ENCODE measurements at places on chromosomes 2 and 18.

- DNase-seq: peak; percentile 3
These were observed 146.2 kb downstream of the LDLRAD4 start for GRCh38 chr18:13364721-13365205.

DNA sequence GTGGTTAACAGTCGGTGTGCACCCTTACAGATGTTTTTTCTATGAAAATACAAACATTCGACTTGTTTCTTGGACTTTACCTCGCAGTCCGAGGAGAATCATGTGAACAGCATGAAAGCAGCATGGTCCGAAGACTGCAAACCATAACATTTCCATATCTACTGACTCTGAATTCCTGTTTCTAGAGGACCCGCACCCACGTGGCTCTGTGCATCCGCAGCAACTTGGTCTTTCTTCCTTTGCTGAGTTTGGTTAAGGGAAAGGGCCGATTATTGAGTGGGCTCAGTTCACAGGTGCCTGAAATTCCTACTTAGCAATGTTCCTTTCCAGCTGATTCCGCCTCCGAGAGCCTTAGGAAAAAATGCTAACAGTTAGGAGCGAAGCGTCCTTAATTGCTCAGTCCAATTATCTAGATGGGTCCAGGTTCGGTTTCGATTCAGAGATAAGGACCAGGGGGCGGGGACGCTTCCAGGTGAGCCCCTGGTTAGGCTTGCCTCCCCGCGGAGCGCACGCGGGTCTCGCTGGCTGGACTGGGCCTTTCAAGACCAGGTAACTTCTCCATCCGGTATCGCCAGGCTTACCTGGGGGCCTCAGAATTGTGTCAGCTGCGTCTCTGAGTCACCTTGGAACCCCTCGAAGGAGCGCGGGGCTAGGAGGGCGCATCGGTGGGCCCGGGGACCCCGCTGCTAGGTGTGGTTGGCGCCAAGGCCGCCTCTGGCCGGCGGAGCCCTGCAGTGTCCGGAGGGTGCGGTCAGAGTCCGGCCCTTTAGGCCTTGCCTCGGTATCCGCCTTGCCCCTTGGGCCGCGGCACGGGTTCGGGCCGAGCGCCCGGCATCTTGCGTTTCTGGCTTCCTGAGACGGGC is 1.1 kb upstream of the B3GNT2 start:
- no peak for DNase-seq

DNA sequence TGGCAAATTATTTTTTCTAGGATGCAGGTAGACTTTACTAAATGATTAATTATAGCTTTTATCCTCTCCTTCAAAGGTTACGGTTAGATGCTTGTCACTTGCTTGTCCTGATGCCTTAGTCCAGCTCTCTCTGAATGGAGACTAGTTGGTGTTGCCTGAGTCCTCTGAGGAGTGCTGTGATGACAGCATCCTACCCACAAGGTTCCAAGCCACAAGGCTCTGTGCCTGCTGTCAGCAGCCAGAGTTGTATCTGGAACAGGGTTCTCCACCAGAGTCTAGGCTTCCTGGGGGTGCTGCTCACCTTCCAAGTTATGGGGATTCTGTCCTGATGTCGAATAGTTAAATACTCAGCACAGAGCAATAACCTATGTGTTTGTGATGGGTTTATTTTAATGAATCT is 125.7 kb downstream of the GALNT1 start:
- DNase-seq: no peak

DNA sequence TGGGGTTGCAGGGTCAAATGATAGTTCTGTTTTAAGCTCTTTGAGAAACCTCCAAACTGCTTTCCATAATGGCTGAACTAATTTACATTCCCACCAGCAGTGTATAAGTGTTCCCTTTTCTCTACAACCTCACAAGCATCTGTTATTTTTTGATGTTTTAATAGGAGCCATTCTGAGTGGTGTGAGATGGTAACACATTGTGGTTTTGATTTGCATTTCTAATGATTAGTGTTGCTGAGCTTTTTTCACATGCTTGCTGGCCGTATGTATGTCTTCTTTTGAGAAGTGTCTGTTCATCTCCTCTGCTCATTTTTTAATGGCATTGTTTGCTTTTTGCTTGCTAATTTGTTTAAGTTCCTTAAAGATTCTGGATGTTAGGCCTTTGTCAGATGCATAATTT is 107.7 kb downstream of the PDE11A start:
- DNase-seq: no peak

- DNase-seq: no peak
These were observed 79.7 kb upstream of the TRIB2 start for GRCh38 chr2:12636837-12637581.

DNA sequence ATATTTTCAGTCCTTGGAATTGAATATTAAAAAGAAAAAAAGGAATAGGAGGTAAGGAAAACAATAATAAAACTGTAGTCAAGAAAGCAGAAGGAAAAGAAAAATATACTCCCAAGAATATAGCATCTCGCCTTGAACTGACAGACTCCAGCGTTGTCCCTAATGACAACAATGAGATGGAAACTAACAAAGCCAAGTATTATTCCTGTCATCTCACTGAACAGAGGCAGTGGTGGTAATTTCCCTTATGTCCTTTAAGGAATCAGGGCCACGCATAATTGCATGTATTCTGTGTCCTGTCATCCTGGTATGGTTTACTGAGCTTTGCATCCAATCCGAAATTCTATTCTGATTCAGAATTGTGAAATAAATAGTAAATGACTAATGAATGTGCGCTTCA is 158.9 kb downstream of the LRRTM4 start:
- DNase-seq: no peak

GRCh38 chr2:121427187-121427689 is 103.4 kb upstream of the RNU4ATAC start:
- DNase-seq: no peak

DNA sequence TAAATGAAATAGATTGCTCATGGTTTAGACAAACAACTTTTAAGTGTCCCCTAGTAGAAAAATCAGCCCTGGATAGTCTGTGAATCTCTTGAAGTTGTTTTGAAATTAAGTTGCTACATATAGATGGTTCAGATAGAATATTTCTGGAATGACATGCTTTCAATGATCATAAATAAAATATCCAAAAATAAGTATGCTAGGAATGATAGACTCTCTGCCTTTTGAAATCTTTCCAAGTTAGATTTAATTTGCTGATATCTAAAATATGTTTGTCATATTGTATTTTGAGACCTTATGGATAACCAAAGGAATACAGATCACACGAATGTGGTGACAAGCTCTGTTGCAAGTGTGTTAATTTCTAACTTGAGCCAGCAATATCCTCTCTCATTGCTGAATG is 488.7 kb downstream of the THSD7B start:
- no peak for DNase-seq

GRCh38 chr2:235757212-235757611 is 263.4 kb downstream of the AGAP1 start:
- no peak for DNase-seq

DNA sequence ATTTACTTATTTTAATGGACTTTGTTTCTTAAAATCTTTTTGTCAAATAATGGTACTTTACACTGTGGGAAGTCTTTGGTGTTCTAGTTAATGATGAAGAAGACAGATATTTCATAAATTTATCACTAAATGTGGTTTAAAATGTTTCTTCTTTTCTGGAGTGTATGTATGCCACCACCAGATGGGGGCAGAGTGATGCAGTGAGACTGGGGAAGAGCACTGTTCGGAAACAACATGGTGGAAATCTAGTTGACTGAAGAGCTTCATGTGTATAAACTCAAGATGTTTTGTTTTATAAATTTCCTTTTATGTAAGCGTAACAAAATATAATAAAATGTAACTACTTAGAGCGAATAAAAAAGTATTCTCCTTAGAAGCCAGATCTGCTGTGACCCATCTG is 195.1 kb downstream of the KCNE4 start:
- no peak for DNase-seq

GRCh38 chr2:172293952-172294351 is 133.4 kb upstream of the ITGA6 start:
- DNase-seq: no peak

DNA sequence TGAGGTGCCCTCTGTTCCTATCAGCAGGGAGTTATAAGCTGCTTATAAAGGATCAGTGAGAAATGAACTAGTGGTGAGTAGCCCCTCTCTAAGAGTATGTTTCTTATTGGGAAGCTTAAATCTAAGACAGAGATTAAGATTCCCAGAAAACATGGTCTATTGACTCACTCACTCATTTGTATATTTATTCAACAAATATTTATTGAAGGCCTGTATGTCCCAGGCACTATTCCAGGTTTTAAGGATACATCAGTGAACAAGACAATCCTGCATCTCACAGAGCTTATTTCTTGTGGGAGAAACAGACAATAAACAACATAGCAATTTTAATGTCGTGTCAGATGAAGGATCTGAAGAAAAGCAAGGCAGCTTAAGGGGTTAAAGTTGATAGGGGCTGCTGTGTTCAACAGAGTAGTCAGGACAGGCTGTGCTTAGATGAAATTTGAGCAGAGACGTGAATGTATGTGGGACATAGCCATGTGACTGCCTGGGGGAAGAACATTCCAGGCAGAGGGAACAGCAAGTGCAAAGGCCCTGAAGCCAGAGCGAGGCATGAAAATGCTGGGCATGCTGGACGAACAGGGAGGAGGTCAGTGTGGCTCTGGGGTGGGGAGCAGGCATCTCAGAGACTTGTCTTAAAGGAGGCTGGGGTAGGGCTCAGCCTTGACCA is 14.8 kb upstream of the PSD4 start:
- no peak for DNase-seq

GRCh38 chr2:135555311-135555710 is 24.0 kb downstream of the R3HDM1 start:
- no peak for DNase-seq

DNA sequence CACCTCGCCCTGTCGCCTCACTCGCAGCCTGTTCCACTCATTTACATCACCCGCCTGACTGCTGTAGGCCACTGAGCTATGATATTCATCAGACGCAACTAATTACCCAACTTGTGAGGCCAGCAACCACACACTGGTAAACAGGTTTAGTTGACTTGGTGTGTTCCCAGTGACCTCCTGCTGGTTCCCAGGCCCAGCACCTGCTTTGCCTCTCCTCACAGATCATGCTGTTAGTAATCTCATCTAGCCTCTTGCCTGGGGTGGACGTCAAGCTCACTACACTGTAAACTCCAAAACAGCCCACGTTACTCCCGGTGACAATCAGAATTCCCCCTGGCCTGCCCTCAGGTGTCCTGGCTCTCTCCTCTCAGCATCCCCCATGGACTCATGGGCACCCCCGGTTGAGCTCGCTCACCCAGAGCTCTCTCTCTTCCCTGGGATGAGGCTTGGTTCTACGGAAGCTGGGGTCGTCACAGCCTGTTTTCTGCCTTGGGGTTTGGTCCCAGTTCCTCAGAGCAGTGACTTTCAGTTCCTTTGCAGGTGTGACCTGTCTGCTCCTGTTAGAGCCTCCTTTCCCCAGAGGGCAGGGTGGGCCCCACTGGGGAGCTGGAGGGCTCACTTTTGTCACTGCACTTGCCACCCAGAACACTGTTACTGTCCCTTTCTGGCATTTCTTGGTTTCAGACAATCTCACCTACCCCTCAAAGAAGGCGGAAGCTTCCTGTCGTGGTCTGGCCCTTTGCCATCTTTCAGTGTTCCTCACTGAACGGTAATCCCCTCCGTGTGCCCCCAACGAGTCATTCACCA is 40.3 kb downstream of the INPP5D start:
- peak; percentile 87 for DNase-seq

DNA sequence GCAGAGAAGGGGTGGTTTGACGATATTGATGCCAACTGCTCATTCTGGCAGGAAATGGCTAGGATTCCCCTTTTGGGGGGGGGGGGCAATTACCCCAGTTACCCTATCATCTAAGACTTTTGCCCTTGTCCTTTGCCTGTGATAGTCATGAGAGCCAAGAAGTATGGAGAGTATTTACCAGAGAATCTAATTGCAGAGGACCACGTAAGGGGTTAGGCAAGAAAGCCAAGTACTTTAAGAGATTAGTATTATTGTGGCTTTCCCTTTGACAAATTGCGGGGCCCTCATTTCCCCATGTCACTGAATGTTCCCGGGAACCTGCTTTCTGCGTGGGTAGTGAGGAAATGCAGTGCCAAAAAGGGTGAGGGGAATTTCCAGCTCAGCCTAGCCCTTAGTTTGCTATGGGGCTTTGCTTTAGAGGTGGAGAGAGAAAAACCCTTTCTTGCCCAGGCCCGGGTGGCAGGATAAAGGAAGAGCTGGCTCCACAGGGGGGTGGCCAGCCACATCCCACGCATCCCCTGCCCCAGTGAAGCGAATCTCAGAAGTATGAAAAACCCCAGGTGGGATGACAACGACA is 1.5 kb downstream of the AQP4 start:
- no peak for DNase-seq

GRCh38 chr2:27891673-27892105 is 1.2 kb downstream of the BABAM2 start:
- DNase-seq: no peak

DNA sequence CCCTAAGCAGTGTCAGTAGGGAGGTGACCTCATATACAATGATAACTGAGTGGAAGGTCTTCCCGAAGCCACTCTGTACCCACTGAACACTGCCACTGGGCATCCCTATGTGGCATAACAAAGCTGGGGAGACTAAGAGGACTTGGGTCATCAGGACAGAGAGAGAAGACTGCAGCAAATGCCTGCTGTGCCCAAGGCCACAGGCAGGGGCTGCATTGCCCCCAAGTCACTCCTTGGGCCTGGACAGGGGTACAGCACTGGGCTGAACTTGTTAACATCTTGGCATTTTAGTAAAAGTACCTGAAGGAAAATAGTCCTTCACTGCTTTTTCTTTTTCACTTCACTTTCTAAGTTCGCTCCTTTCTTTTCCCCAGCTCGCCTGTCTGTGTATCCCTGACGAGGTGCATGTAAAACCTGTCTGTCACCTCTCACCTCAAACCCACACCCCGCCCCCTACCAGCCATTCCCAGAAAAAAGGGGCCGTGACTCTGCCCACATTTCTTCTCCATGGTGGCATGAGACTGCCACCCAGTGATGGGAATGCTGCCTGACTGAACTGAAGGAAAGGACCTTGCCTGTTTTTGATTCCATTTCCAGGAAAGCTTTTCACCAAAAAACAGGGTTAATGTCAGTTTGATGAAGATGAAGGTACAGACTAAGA is 62.9 kb downstream of the MTHFD2 start:
- peak; percentile 14 for DNase-seq

GRCh38 chr2:124316133-124316532 is 291.0 kb downstream of the CNTNAP5 start:
- no peak for DNase-seq

DNA sequence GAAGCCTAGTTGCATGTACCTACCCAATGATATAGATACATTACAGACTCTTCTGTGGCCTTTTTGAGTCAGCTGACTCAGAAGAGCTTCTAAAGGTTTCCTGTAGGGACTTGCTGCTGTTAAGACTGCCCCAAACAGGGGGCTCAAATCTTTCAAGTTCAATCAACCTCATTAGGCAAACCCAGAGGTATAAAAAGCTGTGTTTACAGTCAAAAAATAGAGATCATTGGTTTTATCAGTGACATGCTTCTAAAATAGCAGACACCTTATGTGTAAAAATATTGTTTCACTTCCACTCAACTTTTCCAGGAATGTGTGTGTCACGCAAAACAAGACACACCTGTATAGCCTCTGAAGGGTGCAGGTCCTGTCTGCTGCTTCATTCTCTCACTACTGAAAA is 624.3 kb upstream of the FANCL start:
- no peak for DNase-seq

DNA sequence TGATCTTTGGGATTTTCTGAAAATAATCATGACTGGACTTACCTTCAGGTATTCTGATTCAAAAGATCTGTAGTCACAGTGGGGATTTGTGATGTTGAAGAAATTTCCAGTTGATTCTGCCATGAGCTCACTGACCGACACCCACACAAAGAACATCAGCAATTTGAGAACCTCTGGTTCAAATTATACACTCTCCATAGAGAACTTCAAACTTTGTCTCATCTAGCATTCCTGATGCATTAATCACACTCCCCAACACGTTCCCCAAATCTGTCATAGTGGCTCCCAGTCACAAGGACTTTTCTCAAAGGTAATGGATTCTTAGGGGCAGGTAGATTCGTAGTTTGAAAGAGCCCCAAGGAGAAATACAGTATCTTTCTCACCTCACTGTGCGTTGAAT is 584.3 kb downstream of the FBXO15 start:
- DNase-seq: no peak

All from activated CD4-positive, alpha-beta memory T cell treated with anti-CD3 and anti-CD28 coated beads for 36 hours (primary cell).